HT1080 (cell line): ENCODE measurements at places on chromosomes 5 and 9.

DNA sequence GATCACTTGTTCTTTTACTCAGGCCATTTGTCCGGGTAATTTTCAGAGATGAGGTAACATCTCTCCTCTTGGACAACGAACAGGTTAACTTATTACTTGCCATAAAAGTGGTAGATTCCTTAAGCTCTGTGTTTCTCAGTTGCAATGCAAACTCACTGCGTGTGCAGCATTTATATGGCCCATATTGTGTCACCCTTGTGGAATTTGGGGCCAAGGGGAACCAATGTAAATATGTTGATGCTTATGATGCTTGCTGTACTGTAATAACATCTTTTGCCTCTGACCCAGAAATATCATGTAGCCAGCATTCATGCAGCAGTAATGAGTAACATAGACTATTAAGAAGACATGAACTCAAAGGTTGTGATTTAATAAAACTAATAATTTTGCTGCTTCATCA lies 175.8 kb downstream of the ADAMTS6 start:
- DNase-seq, result no peak

DNA sequence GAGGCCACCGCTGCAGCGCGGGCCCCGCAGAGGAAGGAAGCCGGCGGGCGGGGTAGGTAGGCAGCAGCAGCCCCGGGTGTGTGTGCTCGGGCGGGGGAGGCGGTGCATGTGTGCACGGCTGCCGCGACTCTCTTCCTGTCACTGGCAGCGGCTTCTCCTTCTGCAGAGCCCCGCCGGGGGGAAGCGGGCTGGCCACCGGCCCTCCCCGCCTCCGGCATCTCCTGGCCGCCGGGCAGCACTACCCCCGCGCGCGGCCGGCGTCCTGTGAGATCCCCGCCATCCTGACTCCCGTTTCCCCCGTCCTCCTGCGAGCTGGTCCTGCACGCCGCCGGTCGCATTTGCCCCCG lies 315 bp downstream of the PIK3R1 start:
- no peak for DNase-seq

GRCh38 chr5:6601271-6601670 lies 31.6 kb downstream of the NSUN2 start:
- DNase-seq, result no peak

DNA sequence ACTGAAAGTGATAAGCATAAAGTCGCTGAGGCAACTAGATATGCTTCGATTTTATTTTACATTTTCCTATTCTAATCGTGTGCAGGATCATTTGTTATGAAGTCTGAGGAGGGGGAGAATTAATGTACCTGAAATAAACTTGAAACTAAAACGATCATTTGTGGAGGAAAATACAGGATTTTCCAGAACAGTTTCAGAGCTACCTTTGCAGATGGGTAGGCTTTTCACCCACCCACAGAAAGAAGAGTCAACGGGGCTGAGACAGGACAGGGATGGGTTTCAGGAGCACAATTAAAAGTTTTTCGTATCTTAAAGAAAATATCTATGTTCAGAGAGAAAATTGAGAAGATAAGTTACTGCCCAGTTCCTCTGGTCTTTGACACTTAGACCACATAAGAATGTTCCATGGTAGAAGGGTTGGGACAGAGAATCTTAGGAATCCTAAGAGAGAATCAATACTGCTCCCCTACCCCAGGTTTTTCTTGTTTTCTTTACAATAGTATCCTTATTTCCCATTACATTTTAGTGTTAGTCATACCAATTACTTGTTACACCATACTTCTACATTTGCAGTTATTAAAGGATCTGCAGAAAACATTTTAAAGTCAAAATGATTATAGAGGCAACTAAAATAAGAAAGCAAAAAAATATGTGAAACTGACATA lies 211.4 kb downstream of the DEPDC1B start:
- DNase-seq, result no peak

- no peak for DNase-seq
These were observed 31.8 kb downstream of the ERMP1 start for GRCh38 chr9:5800969-5801738.

GRCh38 chr5:155943516-155944407 lies 383.2 kb upstream of the SGCD start:
- DNase-seq, result peak; percentile 12

GRCh38 chr9:92359394-92359995 lies 33.7 kb downstream of the CENPP start:
- no peak for DNase-seq

DNA sequence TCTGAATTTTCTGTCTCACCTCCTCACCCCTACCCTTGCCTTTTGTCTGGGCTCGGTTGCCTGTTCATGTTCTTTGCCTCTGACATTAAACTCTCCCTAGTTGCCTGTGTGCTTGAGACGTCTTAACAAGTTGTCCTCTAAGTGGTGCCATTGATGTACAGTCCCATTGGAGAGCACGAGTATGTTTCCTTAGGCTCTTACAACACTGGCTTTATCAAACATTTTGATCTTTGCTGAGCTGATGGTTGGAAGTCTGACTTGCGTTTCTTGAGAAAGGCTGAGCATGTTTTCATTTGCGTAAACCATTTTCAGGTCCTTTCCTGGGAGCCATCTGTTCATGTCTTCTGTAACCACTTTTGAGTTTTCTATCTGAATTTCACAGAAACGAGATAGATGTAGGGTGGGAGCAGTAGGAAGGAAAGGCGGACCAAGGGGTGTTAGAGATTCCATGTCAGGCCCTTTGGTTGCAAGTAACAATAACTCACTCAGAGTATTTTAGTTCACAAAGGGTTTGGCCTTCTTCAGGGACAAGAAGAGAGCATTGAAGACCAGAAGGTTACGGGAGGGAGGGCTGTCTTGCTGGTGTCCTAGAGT lies 35.4 kb downstream of the OTULIN start:
- no peak for DNase-seq

- peak; percentile 99 for DNase-seq
These were observed 10.5 kb upstream of the AHRR start for GRCh38 chr5:310941-311434.

DNA sequence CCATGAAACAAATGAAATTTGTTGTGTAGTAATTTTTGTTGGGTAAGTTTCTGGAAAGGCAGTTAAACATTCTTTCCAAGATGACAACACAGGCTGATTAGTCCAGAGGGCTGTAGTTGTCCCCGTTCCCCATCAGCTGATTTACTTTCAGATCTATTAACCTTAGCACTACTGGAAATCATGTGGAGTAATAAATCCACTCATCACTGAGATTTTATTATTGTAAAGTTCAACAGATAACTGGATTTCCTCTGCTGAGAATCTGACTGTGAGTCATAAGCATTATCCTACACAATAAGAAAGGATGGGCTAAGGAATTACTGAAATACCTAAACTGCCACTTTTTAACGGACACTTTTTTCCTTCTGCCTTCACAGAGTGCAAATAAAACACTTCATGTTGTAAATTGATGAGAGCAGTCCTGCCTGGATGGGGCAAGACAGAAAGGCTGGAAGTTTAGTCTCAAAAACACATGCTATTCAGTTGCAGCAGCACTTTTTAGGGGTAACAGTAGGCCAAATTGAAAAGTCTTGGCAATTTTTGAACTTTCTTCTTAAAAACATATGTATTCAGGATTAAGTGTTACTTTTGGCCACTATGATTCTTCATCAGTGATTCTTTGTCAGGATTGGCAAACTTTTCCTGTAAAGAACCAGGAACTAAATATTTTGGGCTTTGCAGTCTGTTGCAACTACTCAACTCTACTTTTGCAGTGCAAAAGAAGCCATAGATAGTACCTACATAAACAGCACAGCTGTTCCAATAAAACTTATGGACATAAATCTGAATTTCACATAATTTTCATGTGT lies 7.0 kb downstream of the STOM start:
- DNase-seq, result peak; percentile 57

DNA sequence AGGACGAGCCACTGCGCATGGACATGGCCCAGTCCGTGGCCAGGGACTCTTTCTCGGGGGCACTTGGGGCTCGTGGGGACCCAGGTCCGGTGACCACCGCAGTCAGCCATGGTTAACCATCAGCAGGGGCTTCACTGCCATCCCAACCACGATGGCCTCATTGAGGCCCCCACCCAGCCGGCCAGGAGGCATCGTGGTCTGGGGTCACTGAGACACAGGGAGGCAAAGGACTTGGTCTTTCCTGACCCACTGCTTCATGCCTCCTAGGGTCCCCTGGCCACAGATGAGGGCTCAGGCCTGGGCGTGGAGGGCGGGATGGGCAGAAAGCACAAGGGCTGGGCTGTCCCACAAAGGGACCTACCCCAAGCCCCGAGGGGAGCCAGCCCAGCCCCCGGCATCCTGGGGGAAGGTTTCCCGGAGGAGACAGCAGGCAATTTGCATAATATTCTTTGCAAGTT lies 6.6 kb downstream of the NACC2 start:
- no peak for DNase-seq

DNA sequence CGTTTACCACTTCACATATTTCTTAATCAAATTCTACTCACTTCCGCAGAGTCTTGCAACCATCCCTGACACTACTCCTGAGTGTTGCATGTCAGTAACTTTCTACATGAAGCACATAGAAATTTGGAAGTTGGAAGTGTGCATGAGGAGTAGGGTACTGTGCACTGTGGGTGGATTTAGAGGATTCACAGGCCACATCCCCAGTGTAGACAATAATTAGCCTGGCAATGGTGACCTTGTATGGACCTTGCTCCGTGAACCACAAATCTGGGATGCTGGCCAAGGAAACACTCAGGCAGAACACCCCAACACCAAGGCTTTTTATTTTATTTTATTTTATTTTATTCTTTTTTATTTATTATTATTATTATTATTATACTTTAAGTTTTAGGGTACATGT lies 25.5 kb downstream of the CTSL start:
- no peak for DNase-seq

- no peak for DNase-seq
These were observed 12.1 kb downstream of the NOTCH1 start for GRCh38 chr9:136533775-136534157.

- DNase-seq, result peak; percentile 6
These were observed at the start of gene PTPDC1 for GRCh38 chr9:94084314-94084713. Gene PTPDC1 (plus strand): TSS chr9:94084464. CDS start chr9:94084531, 67 bp downstream.

- no peak for DNase-seq
These were observed 68.4 kb downstream of the SCAI start for GRCh38 chr9:125074976-125075375.

- peak; percentile 72 for DNase-seq
These were observed 24.8 kb upstream of the LOX start for GRCh38 chr5:122102825-122103224.

DNA sequence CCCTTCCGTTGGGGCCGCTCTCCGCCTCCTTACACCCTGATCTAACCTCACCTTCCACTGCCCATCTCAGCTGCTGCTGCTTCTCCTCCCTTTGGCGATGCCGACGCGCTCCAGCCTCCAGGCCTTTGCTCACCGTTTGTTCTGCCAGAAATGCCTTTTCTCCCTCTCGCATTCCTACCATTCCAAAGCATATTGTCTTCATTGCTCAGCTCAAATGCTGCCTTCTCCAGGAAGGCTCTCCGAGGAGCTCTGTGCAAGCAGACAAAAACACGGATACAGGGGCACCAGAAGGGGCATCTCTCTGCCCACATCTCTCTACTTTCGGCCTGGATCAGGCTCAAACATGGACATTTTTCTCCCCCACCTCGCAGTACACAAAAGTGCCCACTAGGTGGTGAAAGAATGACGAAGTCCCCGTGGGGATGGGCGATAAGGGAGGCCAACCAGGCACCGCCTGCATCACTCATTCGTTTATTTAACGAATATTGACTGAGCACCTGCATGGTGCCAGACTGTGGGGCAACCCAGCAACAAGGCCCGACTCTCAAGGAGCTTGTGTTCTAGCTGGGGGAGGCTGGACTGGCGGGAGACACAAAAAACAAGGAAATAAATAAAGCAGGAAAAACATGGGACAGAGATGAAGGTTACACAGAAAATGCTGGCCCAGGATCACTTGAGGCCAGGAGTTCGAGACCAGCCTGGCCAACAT lies 7.3 kb upstream of the GRHPR start:
- peak; percentile 73 for DNase-seq

GRCh38 chr5:110736753-110737152 lies 2.1 kb upstream of the SLC25A46 start:
- no peak for DNase-seq

GRCh38 chr9:33415501-33416038 lies 13.2 kb upstream of the AQP7 start:
- DNase-seq, result peak; percentile 27

DNA sequence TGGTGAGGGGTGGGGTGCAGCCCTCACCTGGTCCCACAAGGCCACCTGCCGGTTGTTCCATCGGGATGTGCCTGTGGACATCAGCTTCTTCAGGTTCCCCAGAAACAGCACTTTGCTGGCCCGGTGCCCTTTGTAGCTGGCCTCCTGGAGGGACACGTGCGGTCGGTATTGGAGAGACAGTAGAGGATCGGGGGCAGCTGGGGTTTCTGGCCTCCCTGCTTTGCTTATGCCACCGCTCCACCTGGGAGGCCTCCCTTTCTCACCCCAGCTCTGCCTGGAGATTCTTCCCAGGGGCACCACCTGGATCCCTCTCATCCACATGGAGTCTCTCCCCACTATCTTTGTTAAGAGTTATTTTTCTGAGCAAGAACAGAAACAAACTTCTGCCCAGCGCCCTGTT lies 13.1 kb upstream of the TRIM14 start:
- no peak for DNase-seq

DNA sequence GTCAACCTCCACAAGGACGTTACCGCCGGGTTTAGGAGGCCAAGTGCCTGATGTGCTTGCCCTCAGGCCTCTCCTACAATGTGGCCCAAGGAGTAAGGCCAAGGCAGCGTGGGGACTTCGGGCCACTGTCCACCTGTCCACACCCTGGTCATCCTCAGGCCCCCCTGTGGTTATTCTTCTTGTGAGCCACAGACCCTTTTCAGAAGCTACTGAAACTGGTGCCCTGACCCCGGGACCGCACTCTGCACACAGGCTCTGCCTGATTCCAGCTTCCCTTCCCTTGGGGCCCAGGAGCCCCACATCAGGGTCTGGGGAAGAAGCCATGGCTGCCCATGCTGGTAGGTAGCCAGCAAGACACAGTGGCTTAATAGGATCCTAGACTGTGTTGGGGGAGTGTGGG lies 128.8 kb downstream of the OLFM1 start:
- DNase-seq, result no peak

DNA sequence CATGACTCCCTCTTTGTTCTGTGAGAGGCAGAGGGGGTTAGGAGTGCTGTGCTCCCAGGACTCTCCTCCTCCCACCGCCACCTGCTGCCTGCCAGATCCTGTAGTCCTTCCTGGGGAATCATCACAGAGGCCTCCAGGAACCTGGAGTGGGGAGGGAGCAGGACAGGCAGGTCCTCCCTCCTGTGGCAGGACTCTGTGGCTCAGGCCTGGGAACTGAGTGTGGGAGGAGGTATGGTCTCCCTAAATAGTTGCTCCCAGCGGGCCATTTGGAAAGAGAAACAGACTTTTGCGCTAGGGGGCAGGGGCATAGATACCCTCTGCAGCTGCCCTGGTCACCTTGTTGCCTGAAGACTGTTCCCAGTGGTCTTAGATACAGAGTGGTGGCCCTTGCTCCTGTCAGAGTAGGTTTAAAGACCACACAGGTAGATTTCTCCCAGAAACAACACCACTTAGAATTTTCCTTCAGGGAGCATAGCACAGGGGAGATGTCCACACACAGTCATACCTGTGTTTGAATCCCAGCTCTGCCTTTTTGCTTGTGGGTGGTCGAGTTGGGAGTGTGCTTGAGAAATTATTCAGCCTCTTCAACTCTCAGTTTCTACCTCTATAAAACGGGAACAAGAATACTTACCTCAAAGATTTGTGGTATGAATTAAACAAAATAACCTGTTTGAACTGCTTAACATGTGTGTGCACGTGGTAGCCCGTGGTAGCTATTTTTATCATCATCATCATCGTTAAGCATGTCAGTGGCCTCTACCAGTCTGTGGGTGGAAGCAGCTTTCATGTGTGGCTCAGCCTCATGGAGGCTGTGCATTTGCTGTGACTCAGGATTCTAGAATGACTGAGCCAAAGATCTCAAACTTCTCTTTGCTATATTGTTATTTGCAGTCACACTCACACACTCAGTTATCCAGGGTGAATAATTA lies 55.8 kb downstream of the SLC22A5 start:
- peak; percentile 77 for DNase-seq

- DNase-seq, result no peak
These were observed 549.7 kb downstream of the CSNK1G3 start for GRCh38 chr5:124061663-124062062.
